Activated CD8-positive, alpha-beta memory T cell treated with anti-CD3 and anti-CD28 coated beads for 1 hour (primary cell): ENCODE measurements at places on chromosomes 4 and X.

DNA sequence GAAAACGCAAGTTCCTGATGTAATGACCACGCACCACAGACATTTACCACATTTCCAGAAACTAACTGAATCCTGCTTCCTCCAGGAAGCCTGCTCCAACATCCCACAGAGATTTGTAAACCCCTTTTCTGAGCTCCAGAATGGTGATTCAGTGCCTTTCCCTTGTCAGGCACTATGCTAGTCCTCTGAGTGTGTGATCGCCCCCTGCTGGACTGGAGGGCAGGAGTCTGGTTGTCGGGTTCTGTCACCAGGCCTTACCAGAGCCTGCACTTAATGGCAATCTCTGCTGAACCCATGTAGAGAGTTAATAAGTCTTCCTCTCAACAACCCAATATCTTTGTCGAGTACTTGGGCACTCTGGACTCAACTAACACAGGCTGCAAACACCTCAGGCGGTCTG is 14.5 kb upstream of the KDM5C start:
- DNase-seq = no peak

- no peak for DNase-seq
Observed at GRCh38 chr4:118743867-118744266, 58.7 kb downstream of the METTL14 start.

GRCh38 chr4:16684935-16685334 is 213.5 kb downstream of the LDB2 start:
- no peak for DNase-seq

GRCh38 chrX:10989386-10989785 is 121.7 kb upstream of the HCCS start:
- DNase-seq = no peak

- DNase-seq = no peak
Observed at GRCh38 chr4:138449938-138450337, 207.8 kb upstream of the SLC7A11 start.

DNA sequence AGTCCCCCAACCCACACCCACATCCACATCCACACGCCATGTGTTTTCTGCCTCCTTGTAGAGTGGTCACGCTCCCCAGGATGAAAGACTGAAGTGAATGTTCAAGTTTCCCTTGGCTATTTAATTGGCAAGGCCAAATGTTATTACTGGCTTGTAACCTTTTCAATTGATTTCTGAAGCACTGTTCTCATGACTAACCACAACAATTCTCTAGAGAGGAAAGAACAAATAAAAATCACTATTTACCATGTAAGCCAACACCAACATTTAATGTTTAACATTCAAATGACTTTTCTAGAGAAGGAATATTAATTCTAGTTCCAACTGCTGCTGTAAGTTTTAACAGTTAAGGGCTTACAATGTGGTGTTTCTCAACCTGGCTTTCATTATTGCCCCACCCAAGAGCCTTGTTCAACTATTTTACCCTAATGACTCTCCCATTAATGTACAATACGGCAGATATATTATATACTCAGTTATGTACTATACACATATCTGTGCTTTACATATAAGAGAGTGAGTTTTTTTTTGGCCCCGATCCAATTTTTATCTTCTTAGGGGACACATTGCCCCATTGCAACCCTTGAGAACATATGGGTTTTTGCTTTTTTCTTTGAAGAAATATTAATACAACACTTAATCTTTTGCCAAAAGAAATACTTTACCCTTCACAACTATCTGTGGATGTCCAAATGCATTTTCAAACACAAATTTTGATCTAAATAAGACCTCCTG is 46.5 kb downstream of the RELL1 start:
- no peak for DNase-seq

DNA sequence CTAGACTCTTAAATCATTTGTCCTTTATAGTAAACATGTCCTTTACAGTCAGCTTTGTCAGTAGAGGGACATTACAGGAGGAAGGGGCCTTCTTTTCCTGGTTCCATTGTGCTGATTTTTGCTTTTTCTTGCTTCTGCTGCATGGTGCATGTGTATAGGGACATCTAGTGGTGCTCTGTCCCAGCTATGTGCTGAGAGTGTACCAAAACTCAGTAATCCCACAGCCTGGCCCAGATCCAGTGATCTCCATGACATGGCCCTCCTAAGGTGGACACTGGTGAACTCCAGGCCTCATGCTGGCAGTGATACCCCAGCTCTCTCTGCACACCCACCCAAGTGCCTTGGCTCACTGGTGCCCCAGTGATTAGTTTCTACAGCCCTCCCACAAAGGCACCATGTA is 45.2 kb downstream of the MAGEB17 start:
- no peak for DNase-seq

DNA sequence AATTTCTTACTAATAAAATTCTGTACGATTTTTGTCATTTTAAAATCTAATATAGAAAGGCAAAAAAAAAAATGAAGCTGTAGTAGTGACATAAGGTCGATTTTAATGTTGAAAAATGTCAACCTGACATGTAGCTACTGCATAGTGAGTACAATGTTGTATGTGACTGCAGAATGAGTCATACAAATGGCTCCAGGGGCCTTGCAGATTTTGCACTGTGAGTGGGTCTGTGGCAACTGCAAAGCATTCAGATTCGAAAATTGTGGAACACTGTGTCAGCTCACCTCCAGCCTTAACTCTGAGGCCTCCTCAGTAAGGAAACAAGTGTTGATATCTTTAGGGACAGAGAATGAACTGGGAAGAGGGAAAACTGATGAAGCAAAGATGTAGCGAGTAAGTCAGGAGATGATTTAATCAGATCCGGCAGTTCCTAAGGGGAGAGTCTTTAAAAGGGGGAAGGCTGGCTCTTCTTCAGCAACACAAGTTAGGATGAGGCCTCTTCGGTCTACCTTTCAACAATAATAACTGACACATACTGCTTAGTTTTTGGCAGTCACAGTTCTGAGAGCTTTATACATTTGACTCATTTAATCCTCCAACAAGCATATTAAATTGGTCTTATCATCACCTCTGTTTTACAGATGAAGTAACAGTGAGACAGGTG is 24.9 kb downstream of the TKTL2 start:
- no peak for DNase-seq

DNA sequence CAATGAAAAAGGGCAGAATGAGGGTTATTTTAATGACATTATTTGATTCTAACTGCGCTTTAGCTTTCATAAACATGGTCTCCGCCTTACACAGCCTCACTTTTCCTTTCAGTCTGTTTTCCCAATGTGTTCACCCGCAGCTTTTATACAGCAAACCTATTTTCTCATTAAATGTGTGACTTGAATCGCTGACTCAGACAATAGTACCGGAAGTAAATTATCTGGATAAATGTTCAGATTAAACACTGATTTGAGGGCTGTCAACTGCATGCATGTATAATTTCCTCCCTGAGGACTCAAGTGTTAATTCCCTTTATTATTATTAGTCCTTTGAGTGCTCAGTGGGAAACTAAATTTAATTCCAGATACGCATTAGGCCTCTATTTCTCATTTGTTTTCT is 117.3 kb downstream of the FAM133A start:
- DNase-seq = no peak

DNA sequence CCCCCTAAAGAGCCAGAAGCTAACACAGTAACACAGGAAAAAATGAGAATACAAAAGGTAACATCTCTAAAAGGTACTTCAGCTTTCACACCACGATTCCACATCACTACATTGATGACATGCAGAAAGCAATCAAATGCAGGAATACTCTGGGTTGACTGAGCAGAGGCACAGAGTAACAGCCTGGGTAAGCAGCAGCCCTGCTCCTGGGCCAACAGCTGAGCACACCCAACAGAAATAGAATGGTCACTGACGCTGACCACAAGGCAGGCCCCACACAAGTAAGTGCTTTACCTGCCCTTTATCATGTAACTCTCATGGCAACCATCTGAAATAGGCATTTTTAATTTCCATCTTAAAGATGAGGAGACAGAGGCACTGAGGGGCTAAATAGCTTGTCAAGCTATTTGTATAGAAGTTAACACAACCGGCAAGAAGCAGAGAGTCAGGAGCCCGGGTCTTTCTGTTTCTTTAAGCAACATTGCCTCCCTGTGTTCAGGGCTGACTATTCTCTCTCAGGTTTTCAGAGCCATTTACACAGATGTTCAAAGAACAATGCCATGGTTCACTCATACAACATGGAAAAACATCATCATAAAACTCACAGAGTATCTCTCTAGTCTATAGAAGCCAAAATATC is 168.9 kb downstream of the ZNF674 start:
- no peak for DNase-seq

- DNase-seq = no peak
Observed at GRCh38 chr4:57369446-57369845, 259.3 kb upstream of the IGFBP7 start.

- no peak for DNase-seq
Observed at GRCh38 chr4:149927514-149927913, 111.9 kb upstream of the IQCM start.

DNA sequence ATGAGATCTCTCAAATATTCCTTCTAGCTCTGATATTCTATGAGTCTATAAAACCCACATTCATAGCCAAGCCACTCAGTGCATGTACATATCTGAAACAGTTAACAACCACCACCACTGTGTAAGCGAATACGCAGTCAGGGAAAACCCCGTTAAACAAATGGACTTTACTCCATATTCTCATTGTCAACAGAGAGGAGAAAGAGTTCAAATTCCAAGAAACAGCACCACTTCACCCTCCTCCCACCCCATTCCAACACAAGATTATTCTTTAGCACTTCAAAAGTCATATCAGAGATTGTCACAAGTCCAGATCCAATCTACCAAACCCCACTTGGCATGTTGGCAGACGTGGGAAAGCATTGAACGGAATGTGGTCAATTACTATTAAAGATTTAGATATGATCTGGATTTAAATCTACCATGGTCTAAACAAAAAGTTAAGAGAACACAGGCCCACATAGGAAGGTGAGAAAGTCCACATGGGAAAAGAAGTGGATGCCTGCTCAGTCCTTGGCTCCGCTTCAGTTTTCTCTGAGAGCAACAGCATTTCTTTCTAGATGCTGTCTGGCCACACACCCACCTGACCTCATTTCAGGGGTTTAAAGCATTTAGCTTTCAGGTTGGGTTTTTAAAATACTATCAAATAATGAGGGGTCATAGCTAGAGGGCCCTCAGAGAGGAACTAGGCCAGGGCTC is 39.8 kb upstream of the KLHL13 start:
- DNase-seq = no peak

DNA sequence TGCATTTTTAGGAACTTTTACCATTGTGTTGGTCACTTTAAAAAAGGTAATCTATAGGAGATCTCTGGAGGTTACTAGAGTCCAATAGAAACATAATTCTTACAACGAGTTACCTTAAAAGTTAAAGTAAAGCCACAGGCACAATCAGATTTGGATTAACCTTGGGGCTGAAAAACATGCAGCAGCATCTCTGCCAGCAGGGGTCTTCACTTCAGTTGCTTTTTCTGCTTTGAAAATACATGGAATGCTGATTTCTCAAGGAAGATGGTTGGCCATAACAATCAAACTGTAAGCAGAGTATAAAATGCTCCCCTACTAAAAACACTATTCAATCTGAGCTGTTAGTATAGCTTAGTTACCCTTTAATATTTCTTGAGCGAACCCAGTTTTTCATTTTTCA is 1072.3 kb upstream of the PCDH10 start:
- DNase-seq = no peak

- DNase-seq = no peak
Observed at GRCh38 chrX:147173594-147173993, 359.1 kb upstream of the CXorf51A start.

DNA sequence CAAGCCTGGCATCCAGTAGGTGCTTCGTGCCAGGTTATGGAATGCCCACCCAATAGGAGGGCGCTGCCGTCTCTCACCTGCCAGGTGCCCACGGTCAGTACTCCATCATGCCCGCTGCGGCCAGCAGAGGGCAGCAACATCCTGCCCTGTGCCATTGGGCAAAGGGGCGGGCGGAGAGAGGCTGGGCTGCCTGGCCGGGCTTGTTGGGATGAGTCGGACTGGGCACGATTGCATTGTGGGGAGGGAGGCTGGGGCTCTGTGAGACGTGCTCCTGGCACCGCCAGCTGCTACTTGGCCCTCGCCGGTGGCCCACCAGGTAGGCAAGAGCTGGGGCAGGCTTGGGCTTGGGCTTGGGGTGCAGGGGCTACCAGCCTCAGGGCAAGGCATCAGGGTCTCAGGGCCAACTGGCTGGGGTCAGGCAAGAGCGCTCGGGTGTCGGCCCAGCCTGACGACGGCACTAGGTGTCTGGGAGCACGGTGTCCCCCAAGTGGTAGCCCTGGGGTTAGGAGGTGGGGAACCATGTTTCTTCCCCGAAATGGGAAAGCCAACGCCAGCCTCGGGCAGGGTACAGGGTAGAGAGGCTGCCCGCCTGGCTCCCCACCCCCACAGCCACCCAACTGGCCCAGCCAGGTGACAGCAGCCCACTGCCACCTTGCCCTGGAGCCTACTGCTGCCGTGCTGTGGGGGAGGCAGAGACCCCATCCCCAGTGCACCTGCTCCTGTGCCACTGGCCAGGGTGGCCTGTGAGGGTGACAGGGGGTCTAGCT is at the start of gene PLXNB3:
Gene PLXNB3, plus strand, starts transcription at position 261 of the 767 bp plus-strand sequence. CDS start 1,287 bp downstream, outside the sequence.
- peak; percentile 34 for DNase-seq

DNA sequence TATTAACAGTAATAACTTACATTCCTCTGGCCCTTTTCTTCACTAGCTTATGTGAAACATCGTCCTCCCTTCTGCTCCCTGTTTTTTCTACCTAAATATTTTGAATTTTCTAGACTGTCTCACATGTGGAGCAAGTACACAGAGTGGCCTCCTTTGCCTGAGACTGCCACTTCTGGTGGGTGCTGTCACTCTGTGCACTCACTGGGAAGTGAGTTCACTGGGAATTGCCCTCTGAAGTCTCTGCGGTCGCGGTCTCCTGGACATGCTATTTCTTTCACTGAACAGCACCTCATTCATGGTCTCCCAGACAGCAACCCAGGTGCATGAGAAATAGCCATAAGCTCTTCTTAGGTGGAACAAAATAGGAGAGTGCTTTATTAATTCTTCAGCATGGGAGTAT is 1179.7 kb upstream of the ADGRL3 start:
- no peak for DNase-seq

DNA sequence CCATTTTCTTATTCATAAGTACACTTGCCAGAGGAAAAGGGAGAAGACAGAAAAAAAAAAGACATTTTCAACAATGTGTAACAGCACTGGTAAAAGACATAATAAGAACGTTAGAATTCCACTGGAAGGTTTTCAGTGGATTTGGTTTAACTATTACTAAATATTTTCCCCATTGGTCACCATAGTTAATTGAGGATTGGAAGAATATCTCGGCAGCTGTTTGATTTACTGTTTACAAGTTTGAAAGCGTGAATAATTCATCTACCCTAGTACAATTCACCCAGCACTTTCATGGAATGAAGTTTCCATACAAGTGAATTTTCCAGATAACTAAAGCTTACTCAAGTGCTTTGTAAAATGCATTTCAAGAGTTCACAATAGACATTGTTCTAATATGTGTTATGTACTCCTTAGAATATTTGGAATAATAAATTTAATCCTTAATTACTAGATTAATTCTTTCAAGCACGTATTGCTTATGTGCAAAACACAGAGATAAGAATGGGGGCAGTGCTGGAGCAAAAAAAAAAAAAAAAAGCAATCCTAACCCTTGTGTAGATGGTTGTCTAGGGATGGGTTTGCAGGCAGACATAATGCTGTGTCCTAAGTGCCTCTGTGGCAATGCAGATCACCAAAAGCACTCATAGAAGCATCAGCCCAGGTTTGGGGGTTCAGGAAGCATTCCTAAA is 57.1 kb downstream of the ENPEP start:
- no peak for DNase-seq
